ENCODE measurements at places on chromosomes 6 and 20.

DNA sequence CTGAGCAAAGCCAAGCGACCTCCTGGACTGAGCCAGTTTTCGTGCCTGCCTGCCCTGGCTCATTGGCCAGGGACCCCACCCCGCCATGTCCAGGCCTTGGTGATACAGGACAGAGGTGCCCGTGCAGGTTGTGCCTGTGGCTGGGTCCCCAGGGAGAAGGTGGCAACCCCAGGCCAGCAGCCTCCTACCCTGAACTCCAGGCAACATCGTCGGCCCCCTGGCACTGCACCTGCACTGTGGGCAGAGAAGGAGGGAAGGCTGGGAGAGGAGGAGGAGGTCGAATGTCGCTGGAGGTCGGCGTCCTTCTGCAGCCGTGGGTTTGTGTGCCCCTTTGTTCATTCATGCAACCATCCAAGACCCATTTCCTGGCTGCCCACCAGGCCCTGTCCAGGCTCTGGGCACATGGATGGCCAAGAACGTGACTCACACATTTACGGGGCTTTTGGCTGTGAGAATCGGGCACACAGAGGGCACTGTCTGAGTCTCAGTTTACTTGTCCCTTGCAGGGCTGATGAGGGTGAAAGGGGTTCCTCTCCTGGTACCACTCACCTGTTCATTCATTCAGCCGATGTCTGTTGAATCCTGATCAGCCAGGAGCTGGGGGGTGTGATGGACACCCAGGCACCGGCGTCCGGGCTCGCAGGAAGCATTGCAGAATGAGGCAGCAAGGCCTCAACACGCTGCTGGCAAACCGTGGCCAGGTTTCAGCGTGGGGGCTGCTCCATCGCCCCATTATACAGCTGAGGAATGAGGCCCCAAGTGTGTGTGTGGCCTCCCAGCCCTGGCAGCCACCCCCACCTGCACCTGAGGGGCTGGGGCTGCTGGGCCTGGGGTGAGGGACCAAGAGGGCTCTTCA, 2.3 kb upstream of the RBBP8NL start:
- no peak for DNase-seq

- no peak for DNase-seq
Measured at GRCh38 chr6:151118461-151119123, 121.2 kb upstream of the AKAP12 start.

- DNase-seq, result no peak
Measured at GRCh38 chr6:97292671-97293070, 9.7 kb upstream of the MMS22L start.

DNA sequence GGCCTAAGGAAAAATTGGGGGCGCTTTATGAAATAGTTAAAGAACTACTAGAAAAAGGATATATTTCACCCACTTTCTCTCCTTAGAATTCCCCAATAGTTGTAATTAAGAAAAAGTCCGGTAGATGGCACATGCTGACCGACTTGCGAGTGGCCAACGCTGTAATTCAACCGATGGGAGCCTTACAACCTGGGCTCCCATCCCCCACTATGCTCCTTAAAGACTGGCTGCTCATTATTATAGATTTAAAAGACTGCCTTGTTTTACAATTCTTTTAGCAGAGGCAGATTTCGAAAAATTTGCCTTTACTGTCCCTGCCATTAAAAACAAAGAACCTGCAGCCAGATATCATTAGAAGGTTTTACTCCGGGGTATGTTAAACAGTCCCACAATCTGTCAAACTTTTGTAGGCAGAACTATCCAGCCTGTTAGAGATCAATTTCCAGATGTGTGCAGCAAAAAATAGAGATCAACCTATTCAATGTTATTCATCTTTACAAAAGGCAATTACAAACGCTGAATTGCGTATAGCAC, 58.5 kb upstream of the PRSS16 start:
- DNase-seq, result peak; percentile 78

GRCh38 chr6:106555767-106556166, 73.5 kb downstream of the RTN4IP1 start:
- DNase-seq, result no peak

DNA sequence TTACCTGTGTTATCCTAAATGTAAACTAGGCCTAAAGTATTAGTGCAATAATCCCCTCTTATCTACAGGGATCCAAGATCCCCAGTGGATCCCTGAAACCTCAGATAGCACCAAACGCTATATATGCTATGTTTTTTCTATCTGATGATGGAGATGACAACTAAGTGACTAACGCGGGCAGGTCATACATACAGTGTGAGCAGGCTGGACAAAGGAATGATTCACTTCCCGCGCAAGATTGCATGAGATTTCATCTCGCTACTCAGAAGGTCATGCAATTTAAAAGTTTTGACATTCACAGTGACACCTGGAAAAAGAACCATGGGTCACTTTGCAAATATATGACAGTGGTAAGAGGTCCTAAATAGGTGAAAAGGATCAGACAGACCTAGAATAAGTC, 875.9 kb downstream of the HACE1 start:
- DNase-seq, result no peak

- peak; percentile 44 for DNase-seq
Measured at GRCh38 chr6:131923356-131923755, 27.8 kb downstream of the CCN2 start.

GRCh38 chr6:131693384-131693783, 7.8 kb downstream of the OR2A4 start:
- no peak for DNase-seq

DNA sequence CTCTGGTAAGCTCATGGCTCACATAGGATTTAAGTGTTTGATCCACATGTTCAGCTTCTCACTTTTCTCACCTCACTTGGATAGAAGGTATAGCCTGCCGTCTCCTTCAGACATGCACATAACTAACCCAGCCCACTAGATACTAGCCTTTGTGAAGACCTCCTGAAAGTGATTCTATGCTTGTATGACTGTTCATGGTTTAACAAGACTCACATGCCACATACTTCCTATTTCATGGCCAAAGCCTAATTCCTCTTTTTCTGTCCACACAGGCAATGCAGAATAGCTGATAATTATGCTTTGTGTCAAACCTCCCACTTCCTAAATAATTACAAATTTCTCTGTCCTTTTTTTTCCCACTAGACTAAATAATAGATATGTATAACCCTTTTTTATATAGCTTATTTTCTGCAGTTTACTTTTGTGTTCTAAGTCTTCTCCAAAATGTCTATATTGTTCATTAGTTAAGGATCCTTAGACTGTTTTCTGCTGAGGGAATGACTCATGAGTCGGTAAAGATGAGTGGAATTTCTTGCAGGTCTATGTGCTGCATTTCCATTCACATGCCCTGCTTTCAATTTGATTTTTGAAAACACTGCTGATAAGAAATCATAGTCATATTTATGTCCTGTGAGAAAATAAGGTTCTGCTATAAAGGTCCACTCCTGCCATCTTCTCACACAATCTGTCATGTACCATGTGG, 43.0 kb downstream of the HDDC2 start:
- DNase-seq, result peak; percentile 87

- no peak for DNase-seq
Measured at GRCh38 chr6:157194643-157195042, 128.7 kb downstream of the TMEM242 start.

DNA sequence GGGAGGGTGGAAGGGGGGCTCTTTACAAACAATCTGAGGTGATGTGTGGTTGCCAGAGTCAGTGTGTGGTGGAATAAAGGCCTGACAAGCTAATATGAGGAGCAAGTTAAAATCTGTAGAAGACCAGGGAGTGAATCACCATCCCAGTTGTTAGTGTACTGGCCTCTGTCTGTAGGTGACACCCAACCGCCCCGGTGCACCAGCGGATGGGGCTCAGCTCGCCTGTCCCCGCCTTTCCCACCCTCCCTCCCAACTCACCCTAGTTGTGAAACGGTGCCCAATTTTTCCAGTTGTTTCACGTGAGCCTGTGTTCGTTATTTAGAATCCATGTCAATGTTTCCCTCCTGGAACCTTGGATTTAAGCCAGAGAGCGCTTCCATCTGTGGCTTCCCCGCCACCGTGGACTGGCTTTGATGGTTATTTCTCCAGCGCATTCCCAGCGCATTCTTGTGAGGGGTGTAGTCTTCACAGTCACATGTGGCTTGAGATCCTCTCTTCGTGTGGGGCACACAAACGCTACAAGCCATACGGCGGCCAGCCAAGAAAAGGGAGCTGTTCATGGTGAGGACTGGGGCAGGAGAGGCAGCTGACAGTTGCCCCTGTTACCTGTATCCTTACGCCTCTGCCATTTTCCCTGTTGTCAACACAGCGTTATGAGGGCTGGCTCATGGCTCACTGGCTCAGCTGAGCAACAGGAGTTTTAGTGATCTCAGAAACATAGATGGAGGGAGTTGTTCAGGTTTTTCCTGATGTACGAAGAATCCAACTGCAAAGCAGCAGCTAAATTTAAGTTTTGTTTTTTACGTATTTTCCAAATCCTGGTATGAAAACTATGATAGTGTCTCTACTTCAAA, 137.6 kb downstream of the ZDHHC14 start:
- DNase-seq, result no peak

DNA sequence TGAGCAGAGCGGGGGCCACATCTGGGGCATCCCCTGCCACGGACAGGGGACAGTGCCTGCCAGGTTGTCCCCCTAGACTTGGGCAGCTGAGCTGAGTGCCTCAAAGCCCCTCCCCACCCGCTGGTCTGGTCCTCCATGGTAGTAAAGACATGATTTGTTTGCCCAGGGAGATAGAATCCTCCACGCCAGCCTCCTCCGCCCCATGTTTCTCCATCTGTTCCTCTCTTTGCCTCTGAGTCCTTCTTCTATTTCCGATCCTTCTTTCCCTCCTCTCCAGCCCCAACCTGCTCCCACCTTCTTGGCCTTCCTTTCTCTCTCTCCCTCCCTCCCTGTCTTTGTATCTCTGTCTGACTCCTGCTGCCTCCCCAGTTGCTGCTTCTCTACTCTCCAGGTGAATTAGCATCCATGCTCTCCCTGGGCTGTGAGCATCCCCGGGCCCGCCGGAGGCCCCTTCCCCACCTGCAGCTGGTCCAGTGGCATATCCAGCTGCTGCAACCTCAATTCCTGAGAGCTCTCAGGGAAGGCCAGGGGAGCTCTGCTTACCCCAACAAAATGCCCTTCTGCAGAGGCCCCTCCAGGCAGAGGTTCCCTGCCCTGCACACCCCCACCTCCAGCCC, 45.8 kb downstream of the CPNE5 start:
- DNase-seq, result no peak

GRCh38 chr20:46406986-46407670, 713 bp upstream of the ELMO2 start:
- DNase-seq, result peak; percentile 74

DNA sequence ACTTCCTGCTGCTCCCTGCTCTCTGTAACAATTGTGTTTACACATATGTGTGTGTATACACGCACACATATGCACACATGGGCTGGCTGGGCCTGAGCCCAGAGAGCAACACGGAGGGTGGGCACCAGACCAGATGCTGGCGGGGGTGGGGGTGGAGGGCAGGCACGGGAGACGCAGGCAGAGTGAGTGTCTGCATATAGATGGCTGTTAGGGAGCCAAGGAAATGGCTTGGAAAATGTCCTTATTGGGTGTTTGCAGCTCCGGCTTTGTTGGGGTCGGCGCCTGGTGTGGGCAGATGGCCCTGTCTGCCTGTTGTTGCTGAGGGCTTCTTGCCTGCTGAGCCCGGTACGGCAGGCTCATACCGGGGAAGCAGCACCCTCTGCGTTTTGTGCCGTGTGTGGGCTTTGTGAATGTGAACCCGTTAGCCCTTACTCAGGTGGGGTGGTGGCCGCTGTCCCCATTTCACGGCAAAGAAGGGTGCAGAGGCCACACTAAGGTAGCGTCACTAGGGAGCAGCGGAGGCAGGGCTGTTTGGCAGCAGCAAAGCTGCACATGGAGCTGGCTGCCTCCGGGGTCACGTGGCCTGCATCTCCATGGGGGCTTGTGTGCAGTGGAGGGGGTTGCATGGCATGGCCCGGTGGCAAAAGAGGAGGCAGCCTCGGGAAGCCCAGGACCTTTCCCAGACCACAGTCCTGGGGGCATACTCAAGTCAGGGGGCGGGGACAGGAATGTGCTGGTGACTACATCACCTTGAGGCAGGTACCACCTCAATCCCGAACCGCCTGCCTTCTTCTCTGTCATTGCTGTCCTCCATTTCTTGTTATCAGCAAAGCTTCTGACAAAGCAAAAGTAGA, 47.4 kb upstream of the SRF start:
- no peak for DNase-seq

- no peak for DNase-seq
Measured at GRCh38 chr6:41670703-41671360, 32.6 kb downstream of the MDFI start.

DNA sequence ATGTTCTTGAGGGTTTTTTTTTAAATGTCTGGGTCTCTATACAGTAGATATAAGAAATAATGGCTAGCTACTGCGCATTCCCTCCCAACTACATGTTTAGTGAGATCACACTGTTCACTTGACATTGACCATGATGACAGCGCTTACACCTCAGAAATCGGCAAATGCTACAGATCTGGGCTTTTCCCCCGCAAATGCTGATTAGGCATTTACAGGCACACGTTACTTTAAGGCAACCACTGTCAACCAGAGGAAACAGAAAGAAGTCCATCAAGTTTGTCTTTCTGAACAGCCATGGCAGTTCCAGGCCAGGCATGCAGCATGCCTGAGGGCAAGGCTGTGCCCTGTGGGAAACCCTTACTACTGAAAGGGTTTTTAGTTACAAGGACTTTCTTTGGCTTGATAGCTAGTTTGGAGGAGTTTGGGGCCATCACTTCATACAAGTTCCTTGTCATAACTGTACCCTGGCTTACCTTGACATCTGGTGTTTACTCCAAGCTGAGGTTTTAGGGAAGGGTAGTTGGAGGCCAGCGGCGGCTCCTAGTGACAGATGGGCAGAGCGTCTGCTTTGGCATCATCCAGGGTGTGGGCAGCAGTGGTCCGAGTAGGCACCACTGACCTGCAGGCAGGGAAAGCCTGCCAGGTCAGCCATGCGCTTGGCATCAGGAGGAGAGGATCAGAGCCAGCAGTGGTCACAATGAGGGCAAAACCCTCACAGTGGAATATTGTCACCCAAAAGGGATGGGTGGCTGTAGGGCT, 43.0 kb downstream of the CFAP61 start:
- DNase-seq, result no peak
